ENCODE measurements at places on chromosomes 7 and 10.

GRCh38 chr10:127279334-127279774 lies 83.0 kb upstream of the INSYN2A start:
- no peak for DNase-seq

DNA sequence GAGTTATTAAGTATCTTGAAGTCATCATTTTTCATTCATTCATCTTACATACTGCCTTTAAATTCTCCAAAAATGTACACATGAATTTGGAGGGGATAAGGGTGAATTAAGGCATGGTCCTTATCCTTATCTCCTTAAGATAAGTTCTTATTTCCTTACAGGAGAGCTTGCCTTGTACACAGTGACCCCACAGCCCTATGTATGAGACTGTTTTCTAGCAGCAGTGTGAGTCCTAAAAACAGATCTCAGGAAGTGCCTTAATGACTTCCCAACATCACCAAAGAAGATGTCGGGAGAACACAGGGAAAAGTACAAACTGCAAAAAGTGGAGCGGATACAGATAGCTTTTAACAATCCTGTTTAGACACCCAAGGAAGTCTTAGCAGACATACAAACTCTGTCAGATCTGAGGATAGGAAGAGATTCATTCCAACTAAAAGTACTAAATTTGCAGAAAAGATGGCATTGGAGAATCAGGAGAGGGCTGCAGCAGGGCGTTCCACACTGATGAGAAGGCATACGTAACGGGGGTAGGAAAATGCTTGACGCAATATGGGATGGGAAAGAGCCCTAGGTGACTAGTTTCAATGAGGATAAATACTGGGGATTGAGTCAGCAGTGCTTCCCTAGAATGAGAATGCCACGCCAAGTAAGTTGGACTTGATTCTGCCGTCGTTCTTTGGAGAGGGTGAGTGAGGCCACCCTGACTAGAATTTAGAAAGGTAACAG lies 570.2 kb downstream of the PARD3 start:
- no peak for DNase-seq

DNA sequence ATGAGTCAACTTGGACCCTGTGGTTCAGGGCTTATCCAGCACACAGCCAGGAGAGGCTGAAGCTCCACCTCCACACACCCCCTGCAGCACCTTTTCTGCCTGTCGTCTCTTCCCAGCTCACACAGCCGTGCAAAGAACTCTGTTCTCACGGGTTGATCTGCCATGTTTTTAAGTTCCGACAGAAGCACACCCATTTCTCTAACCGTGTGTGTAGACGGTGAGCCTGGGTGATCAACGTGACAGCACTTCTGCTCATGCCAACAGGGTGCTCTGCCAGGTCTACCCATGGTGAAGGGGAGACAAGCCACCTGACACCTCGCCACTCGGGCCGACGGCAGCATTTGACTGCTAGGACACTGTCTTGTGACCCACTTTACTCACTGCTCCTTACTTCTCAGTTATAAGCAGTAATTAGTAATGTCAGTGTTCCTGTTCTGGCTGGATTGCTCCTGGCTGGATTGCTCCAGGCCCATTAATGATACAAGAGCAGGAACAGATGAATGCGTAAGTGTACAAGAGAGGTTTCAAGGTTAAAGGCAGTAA lies 90.5 kb downstream of the RNF216 start:
- no peak for DNase-seq

GRCh38 chr7:120337308-120337907 lies 64.4 kb downstream of the KCND2 start:
- no peak for DNase-seq

DNA sequence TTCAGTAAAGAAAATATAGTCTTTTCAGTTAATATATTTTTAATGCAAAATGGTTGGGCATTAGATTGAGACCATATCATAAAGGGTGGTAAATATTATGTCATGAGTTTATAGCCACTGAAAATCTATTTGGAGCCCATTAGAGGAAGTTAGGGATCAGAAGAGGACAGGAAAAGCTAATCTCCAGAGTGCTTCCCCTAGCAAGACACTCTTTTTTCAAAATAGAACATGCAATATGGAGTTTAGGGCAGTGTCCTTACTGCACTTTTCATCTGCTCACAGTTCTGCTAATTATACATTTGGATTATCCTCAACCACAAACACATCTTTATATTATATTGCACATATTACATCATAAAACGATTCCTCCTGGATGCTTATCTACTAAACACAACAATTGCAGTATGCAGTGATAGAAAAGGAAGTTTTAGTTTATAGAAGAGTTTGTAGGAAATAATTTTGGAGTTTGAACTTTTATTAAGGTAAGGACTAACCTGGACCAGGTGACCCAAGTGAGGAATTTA lies 159.8 kb downstream of the PHF14 start:
- no peak for DNase-seq

- no peak for DNase-seq
These were observed 20.8 kb downstream of the LAT2 start for GRCh38 chr7:74230446-74231231.

- no peak for DNase-seq
These were observed 70.9 kb upstream of the SAMD8 start for GRCh38 chr10:75040576-75040975.

- no peak for DNase-seq
These were observed 38.5 kb downstream of the COL1A2 start for GRCh38 chr7:94433224-94433623.

DNA sequence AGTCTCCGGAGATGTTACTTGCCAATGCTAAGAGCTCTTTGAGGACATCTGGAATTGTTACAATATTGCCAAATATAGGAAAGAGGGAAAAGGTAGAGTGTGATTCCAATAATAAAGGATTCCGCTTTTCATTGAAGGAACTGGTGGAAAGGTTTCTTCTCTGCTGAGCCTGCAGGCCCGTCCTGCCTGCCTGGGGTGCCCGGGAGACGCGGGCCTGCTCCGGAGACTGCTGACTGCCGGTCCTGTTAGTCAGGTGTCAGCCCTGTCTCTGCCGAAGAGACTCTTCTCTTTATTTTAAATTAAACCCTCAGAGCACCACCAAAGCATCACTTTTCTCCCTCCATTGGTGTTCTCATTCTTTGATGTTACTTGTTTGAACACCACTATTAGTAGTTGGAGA lies 2.2 kb downstream of the EGFR start:
- no peak for DNase-seq

DNA sequence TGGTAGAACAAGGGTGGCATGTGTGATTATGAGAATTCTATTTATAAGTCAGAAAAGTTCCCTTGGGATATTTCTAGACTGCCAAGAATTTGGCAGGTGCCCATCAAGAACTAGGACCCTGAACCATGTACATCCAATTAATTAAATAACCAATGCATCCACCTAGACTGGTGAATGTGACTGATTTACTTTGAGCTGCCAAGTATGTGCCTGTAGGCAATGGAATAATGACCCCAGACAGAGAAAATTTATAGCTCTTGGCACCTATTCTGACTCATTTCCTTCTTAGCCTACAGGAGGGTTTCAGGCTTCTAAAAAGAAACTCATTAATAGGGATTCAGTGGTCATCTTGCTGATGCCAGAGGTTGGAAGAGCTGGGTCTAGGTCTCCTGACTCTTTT lies 54.9 kb downstream of the KCNH2 start:
- DNase-seq = no peak

DNA sequence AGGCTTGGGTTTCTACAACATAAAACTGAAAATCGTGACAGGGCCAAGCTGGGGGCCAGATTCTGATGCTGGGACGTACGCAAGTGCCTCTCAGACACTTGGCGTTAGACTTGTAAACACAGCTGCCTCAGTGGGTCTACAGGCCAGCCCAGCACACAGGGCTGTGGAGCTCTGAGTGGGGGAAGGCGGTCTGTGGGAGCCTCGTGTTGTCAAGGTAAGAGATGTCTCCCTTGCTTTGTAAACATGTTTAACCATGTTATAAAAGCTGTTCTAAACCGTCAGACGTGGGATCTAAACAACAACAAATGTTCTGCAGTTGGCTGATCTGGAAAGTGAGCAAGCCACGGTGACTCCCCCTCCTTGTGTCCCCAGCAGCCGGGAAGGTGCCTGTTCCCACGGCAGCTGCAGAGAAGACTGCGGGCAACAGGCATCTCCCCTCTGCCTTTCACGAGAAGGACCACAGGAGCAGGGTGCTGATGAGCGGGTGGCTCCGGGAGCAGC lies 67.8 kb downstream of the ZRANB1 start:
- no peak for DNase-seq

GRCh38 chr10:99372546-99373271 lies 43.6 kb downstream of the CNNM1 start:
- DNase-seq = no peak

DNA sequence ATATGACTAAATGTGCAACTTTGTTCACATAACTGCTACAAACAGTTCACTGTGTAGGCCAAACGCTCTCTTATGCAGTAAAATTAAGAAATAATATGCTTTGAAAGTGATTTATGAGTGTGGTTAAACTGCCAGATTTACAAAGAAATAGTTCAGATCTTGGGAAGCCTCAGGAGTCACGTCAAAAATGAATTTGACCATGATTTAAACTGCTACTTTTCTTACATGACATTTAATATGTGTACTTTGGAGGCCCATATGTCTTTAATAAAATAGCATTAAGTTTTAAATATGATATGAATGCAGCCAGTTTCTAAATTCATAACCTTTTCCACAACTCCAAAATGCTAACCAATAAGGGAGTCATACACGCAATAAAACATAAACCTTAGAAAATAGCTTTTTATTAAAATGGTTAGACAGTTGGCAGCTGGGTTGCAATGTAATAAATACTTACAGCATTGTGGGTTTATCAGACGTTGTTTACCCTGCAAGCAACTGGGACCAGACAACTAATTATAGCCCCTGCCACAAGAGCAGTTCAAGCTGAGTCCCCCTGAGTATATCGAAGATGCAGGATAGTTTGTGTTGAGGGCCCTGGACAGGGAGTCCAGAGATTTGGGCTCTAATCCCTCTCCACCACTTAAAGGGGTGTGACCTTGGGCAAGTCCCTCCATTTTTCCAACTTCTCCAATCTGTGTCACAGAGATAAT lies 640.4 kb downstream of the LRMDA start:
- no peak for DNase-seq

DNA sequence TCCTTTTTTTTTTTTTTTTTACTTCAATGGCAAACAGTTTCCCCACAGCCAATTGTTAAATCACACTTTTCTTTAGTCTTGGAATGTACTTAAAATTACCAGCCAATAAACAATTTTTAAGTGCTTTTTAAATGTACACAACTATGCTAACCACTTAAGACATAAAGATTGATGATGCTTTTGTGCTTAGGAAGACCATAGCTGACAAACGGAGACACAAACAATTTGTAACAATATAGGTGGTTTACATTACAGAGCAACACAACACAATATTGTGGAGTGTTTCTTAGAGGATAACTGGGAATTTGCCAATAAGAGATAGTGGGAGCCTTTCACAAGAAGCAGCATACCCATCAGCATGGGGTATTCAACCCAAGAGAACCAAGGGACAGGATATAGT lies 798.5 kb upstream of the IGFBP3 start:
- DNase-seq = no peak

DNA sequence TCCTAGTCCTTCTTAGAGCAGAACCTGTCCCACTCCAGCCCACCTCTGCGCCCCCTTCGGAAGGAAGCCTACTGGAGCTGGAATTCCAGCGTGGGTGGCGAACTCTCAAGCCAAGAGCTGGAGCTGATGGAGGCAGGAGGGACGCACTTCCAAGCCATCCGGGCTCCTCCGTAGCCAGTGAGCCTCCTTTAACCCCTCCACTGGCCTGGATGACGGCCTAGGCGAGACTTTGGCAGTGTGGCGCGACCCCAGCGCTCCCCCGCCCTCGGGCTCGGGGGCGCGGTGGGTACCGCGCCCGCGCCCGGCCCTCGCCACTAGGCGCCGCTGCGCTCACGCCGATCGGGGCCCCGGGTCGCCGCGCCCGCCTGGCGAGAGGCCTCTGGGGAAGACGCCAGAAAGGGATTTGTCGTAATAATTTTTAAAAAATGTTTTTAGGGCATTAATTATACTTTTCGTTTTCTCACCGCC lies 5.1 kb upstream of the EMX2 start:
- no peak for DNase-seq
